PC-9 (cell line): ENCODE measurements at places on chromosomes 12 and 14.

DNA sequence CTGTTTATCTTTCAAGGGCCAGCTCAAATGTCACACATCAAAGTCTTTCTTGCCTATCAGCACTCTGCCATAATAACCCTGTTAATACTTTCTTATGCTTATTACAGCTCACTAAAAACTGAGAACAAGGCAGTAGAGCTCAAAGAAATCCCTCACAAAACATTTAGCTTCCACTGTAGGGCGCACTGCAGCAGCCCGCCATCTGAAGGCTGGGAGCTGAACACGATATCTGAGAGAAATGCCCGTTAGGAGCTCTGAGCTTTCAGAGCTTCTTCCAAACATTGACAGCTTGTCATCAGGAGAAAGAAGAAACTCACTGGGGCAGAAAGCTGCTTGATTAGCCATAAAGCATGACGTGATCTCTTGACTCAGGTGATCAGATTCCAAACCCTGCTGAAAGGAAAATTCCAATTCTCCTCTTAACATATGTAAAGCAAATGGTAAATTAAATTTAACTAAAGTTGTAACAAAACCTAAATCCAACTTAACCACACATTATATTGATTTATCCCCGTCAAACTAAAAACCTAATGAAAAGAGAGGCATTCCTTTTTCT, 175.7 kb downstream of the C12orf50 start:
- no peak for DNase-seq

GRCh38 chr12:3726456-3726855, 26.5 kb downstream of the CRACR2A start:
- no peak for DNase-seq

GRCh38 chr12:126182619-126183236, 1117.5 kb downstream of the AACS start:
- DNase-seq = no peak

GRCh38 chr12:2301531-2302461, 249.0 kb downstream of the CACNA1C start:
- DNase-seq = no peak

- no peak for DNase-seq
Measured at GRCh38 chr14:23355871-23356435, 3.3 kb upstream of the SLC22A17 start.

- DNase-seq = no peak
Measured at GRCh38 chr12:18932715-18933114, 194.8 kb downstream of the CAPZA3 start.

- no peak for DNase-seq
Measured at GRCh38 chr12:8958066-8958465, 8.6 kb upstream of the M6PR start.

DNA sequence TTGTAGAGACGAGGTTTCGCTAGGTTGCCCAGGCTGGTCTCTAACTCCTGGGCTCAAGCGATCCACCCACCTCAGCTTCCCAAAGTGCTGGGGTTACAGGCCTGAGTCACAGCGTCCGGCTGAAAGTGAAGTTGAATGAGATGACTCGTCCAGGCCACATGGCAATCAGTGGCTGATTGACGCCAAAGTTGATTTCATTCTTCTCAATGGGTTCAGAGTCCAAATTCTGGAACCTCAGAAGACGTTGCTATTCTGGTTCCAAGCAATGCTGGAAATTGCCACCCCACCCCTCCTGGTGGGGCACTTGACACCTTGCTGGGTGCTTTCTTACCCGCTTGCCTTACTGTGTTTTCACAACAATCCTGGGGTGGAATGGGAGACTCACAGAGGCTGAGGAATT, 14.9 kb downstream of the ABCB9 start:
- peak; percentile 65 for DNase-seq

DNA sequence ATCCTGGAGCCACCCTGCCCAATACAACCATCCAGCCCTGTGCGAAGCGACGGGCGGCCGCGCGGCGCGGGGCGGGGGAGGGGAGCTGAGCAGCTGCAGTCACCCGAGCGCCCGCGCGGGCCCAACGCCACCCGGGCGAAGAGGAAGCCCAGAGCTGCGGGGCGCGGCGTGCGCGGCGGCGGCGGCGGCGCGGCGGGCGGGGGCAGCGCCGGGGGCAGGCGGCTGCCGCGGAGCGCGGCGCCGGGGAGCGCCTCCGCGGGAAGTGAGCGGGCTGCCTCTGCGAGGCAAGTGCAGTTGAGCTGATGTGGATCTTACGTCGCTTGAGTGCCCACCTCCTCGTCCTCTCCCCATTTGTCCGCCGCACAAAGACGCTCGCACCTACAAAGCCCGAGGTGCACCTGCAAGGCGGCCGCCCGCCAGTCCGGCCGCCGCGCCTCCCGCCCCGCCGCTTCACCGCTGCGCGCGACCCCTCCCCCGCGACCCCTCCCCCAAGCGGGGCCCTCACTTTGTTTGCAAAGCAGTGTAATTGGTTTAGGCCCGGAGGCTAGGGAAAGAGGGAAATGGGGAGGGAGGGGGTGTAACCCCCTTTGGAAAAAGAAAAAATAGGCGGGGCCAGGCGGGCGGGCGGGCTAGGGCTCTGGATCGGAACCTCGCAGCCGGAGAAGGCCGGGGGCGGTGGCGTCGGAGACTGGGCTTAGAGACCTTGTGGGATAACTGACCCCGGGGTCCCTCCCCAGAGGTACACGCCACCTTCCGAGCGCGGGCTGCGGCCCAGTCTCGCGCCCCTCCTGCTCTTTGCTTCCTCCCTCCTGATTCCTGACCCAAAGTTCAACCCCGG, at the start of the genes FOXA1 and TTC6:
FOXA1 (minus strand) TSS at position 279 of the 838 bp plus-strand sequence; CDS start at position 2, 277 bp downstream.
TTC6 (plus strand) TSS at position 659 of the 838 bp plus-strand sequence. CDS start 26,436 bp downstream, outside the sequence.
- peak; percentile 62 for DNase-seq

DNA sequence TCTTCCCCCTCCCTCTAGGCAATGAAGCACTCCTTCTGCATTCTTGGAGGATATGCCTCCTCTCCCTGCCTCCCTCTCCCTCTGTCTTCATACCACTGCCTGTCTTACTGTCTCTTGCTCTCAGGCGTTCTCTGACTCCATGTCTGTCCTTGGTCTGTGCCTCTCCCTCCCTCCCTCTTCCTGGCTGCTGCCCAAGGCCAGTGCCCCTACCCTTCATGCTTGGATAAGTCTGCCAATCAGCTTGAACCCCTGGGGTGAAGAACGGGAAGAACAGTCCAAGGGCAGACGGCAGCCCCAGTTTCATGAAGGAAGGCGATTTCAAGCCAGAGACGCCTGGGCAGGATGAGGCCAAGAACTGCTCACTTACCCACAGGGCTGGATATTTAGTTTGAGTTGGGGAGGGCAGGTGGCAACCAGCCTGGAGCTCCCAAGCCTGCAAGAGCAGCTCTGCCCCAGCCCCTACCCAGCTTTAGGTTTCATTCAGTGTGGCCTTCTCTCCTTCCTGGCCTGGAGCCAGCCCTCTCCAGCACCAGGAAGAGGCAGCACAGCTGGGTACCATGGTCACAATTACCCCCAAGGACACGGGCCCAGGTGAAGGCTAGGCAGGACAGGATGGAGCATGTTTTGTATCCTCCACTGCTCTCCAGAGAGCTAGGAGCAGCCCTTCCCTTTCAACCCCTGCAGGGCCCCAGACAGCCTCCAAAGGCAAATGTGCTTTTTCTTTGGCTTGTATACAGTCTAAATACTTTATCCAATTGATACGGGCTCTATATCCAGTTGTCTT, 35.8 kb upstream of the LTBP2 start:
- DNase-seq = no peak
